Stimulated activated CD8-positive, alpha-beta memory T cell treated with anti-CD3 and anti-CD28 coated beads, Interleukin-15, amount 100 ng/mL, for 24 hours (primary cell): ENCODE measurements at places on chromosomes 13 and 19.
A peak's percentile ranks its signal among the peaks of the same experiment; 100 is the strongest.

GRCh38 chr19:4013886-4014540, 6.5 kb downstream of the PIAS4 start:
- no peak for DNase-seq

- no peak for DNase-seq
These were observed 4.6 kb downstream of the PROZ start for GRCh38 chr13:113162783-113163685.

GRCh38 chr19:11196406-11197287, 698 bp downstream of the KANK2 start:
- DNase-seq, result no peak

DNA sequence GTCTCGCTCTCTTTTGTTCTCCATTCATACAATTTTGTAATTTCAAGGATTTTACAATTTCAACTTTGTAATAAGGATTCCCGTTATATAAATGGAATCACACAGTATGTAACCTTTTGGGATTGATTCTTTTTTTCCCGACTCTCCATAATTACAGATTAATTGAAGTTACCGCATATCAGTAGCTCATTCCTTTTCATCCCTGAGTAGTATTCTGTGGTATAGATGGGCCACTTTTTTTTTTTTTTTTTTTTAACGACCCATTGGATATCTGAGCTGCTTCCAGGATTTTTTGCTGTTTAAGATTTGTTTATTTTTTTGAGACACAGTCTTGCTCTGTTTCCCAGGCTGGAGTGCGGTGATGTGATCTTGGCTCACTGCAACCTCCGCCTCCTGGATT, 27.8 kb downstream of the UHRF1 start:
- DNase-seq, result no peak

DNA sequence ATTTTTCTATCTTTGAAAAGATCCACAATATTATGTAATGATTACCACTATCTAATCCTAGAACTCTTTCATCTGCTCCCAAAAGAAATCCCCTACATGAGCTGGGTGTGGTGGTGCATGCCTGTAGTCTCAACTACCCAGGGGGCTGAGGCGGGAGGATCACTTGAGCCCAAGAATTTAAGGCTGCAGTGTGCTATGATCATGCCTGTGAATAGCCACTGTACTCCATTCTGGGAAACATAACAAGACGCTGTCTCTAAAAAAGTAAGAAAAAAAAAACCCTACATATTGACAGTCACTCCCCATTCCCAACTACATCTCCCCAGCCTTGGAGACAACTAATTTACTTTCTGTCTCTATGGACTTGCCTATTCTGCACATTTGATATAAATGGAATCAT, 1.1 kb upstream of the ZNF226 start:
- no peak for DNase-seq

DNA sequence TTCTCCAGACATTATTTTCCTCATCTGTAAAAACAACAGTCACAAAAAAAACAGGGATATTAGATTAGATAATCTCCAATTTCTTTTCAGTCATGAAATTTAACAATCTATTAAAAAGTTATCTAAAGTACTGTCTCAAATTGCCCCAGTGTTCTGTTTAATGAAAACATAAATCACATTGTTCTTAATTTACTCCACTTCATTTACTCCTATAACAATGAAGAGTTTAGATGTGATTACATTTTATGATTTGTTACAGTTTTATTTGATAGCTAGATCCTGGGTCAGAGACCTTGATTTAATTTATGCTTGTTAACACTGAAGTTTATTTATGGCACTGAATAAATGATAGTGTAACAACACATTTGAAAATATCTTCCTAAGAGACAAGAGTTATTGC, 230.2 kb upstream of the TRPC4 start:
- no peak for DNase-seq

GRCh38 chr13:20230913-20231838, 943 bp downstream of the GJB6 start:
- DNase-seq, result no peak

DNA sequence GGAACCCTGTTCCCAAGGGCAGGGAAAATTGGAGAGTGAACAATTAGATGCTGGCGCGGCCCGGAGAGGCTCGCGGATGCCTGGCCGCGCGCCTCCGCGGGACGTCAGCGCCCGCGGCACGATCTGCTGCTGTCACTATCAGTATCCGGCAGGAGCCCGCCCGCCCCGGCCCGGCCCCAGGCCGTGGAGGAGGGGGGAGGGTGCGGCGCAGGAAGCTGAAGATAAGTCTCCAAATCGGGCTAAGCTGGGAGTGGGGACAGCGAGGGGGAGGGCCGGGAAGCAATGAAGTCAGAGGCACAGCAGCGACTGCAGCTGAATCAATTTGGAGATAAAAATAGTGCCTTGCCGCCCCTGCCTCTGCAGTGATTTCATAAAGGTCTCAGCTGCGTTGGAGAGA, 441.5 kb upstream of the KLF12 start:
- DNase-seq, result peak; percentile 31

DNA sequence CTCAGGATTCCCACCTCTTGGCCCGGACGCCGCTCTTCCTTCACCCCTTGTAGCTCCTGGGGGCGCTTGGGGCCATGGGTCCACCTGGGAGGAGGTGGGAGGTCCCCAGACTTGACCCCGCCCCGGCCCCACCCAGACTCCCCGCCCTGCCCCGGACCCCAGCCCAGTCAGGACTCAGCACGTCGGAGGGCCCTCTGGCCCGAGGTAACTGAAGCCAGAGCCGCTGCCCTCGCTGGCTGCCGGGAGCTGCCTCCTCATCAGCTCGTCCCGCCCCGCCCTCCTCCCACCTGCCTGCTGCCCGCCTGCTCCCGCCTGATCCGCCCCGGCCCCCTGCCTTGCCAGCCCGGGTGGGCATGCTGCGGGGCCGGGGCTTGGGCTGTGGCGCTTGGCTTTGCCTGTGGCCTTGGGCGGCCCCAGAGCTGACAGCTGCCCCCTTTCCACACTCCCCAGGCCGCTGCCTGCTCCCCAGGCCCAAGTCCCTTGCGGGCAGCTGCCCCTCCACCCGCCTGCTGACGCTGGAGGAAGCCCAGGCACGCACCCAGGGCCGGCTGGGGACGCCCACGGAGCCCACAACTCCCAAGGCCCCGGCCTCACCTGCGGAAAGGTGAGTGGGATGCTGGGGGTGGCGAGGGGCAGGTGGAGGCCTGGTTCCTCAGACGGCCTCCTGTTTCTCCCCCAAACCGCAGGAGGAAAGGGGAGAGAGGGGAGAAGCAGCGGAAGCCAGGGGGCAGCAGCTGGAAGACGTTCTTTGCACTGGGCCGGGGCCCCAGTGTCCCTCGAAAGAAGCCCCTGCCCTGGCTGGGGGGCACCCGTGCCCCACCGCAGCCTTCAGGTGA, 9.4 kb downstream of the ARHGAP33 start:
- no peak for DNase-seq

DNA sequence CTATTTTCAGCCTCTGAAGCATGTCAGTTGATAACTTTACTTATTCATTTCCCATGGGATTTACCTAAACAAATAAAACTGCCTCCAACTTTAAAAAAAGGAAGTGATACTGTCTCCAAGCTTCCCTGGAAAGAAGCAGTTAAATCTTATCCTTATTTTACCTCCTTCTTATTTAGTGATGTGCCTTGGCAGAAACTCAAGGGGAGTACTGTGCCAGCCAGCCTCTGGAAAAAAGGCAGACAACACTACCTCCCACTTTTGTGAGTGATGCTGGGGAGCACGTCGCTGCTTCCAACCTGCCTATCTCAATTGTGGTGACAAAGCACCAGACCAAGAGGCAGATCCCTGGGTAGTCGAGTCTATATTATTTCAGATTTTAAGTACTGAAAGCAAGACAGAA, 765.6 kb downstream of the DIAPH3 start:
- no peak for DNase-seq

- DNase-seq, result no peak
These were observed 9.1 kb downstream of the FOXO1 start for GRCh38 chr13:40657307-40657706.

- peak; percentile 21 for DNase-seq
These were observed 16.2 kb upstream of the PRODH2 start for GRCh38 chr19:35828692-35829301.
